Activated T-cell treated with anti-CD3 and anti-CD28 coated beads for 24 hours (primary cell): ENCODE measurements at places on chromosomes 11 and 22.

- no peak for DNase-seq
These were observed 21.6 kb downstream of the CYB5R2 start for GRCh38 chr11:7651700-7652099.

GRCh38 chr11:122742301-122743018 lies 86.9 kb downstream of the UBASH3B start:
- no peak for DNase-seq

- DNase-seq, result no peak
These were observed 656 bp downstream of the SRRD start for GRCh38 chr22:26484360-26484706.

DNA sequence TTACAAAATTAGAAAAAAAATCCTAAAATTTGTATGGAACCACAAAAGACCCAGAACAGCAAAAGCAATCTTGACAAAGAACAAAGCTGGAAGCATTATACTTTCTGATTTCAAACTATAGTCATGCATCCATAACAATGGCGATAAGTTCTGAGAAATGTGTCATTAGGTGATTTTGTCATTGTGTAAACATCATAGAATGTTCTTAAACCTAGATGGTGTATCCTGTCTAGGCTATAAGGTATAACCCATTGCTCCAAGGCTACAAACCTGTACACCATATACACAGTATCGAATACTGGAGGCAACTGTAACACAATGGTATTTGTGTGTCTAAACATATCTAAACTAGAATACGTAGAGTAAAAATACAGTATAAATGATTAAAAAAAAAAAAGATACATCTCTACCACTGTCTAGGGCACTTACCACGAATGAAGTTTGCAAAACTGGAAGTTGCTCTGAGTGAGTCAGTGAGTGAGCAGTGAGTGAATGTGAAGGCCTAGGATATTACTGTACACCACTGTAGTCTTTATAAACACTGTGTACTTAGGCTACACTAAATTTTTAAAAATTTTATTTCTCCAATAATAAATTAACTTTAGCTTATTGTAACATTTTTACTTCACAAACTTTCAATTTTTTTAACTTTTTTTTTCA lies 18.1 kb upstream of the SC5D start:
- no peak for DNase-seq

DNA sequence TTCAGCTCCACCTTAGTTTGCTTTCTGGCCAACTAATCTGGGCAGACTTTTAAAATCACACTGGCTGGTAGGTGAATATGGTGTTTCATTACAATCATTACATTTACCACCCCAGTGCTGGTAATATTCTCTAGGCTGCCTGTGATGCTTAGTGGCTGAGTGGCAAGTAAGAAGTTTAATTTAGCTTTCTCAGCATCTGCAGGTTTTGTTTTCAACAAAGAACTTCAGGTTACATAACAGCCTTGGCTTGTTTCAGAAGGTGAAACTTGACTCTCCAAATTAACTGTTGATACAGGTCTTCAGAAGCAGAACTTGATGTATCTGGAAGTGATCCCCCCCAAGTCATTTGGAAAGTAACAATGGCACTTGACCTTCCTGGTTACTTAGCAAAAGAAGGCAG lies 423.3 kb upstream of the CCDC90B start:
- no peak for DNase-seq

- DNase-seq, result no peak
These were observed 172.8 kb upstream of the B3GAT1 start for GRCh38 chr11:134584706-134585445.

- DNase-seq, result no peak
These were observed 49.6 kb downstream of the IGSF9B start for GRCh38 chr11:133907216-133907615.

GRCh38 chr11:59207988-59208451 lies 4.7 kb downstream of the MPEG1 start:
- peak; percentile 44 for DNase-seq

DNA sequence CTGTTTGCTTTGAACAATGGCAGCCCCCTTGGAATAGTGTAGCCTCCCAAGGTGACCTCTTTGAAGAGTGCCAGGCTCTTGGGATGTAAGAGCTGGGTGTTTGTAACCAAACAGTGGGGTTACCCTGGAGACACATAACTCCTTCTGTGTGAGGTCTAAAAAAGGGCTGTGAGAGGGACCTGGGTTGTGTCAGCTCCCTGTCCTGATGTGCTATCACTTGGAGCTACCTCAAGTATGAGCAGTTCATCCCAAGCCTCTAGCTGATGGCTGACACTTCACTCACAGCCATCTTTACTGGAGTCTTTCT lies 40.2 kb downstream of the TSPAN18 start:
- no peak for DNase-seq

GRCh38 chr11:82765466-82766034 lies 31.9 kb upstream of the FAM181B start:
- DNase-seq, result no peak

DNA sequence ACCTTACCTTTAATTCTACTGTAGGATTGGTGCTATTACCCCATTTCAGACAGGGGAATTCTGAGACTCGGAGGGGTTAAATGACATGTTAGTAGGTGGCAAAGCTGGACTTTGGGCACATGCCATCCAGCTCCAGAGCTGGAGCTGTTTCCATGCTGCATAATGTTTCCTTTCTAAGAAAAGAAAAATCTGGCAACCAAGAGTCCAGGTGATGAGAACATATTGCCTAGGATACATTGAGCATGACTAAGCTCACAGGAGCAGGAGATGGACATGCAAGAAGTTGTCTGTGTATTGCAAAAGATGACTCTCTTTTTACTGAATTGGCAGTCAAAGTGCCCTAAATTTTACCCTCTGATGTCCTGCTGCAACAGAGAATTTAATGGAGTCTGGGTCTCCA lies 150.8 kb upstream of the SYT13 start:
- no peak for DNase-seq

DNA sequence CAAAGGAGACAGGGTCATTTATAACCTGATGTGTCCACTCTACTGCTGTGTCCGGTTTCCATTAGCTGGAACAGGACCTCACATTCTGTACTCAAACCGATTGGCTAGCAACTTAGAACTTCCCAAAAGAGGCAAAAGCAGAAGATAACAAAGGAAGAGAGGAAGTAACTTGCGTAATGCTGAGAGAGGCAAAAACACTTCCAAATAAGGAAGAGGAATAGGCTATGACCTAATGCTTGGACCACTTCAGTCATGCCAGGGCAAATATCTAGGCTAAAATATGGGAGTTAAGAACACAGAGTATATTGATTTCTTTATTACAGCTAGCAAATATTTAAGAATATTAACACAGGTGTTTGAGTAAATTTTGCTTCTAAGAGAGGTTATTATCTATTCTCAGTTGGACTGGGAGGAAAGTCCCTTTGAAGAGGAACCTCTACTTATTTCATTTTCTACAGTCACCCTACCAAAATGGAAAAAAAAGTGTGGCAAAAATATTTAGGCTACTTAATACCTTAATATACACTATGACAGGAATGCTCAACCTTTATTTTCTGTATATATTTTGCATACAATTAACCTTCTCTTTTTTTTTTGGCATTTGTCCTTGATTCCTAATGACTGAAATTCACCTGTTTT lies 499.8 kb upstream of the CHORDC1 start:
- DNase-seq, result no peak

DNA sequence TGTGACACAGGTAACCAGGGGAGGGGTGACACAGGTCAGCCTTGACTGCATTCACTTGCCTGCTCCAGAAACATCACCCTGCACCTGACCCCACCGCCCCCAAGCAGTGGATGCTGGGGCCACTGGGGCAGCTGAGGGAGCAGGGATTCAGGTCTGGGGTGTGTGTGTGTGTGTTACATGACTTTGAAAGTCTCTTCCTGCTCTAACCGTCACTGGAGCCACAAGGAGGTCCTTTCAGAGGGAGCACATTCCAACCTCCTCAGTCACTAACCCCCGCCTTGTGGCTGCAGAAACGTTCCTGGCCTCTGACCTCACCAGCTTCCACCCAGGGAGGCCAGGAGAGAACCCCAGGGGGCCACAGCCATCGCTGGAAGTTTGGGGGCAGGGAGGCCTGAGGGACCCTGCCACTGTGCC lies 2.9 kb upstream of the FOSL1 start:
- DNase-seq, result no peak

- no peak for DNase-seq
These were observed 56.7 kb downstream of the CTSC start for GRCh38 chr11:88280673-88281316.

DNA sequence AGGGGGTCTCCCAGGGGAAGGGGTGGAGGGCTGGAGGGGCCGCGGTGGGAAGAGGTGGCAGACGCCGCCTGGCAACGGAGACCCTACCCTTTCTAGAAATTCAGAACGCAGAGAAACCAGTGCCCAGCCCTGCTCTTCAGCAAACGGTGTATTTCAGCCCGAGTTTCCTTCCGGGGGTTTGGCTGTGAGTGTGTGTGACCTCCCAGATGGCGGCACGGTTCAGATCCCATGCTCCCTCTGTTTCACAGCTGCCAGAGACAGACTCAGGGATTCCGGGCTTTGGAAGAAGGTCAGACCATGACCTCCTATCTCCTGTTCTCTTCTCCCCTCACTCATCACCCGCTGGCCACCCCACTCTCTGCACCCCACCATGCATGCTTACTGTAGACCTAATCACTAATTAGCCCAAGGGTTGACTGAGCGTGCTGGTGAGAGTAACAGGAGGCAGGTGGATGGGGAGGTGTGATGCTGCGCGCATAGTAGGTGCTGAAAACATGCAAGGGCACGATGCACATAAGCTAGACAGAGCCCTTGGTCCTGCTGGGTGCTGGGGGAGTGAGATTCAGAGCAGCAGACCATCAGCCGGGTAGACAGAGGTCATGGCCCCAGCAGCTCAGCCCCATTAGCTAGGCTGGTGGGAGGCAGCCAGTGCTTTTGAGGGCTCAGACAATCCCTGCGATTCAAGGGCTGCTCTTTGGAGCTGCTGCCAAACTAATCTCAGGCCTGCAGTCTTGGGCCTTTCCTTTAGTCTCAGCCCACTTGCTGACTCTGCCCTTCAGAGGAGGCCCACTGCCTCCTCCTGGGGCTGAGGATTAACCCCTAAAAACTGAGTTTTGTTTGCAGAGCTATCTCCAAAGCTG lies 256.5 kb upstream of the CADM1 start:
- no peak for DNase-seq

DNA sequence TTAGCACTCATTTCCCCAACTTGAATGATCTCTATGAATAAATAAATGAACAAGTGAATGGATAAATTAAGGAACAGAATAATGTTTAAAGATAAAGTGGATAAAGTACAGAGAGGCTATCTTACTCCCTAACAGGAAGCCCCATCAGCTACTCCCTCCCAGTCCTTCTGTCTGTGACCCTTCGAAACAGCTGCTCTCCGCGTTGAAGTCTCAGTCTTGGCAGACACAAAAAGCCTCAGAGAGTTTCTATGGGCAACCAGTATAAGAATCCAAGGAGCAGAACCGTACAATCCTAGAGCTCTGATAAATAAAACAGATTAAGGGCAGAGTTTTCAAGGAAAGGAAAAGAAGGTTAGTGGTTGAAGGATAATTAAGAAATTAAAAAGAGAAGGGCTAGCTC lies 35.0 kb downstream of the GUCY1A2 start:
- no peak for DNase-seq

DNA sequence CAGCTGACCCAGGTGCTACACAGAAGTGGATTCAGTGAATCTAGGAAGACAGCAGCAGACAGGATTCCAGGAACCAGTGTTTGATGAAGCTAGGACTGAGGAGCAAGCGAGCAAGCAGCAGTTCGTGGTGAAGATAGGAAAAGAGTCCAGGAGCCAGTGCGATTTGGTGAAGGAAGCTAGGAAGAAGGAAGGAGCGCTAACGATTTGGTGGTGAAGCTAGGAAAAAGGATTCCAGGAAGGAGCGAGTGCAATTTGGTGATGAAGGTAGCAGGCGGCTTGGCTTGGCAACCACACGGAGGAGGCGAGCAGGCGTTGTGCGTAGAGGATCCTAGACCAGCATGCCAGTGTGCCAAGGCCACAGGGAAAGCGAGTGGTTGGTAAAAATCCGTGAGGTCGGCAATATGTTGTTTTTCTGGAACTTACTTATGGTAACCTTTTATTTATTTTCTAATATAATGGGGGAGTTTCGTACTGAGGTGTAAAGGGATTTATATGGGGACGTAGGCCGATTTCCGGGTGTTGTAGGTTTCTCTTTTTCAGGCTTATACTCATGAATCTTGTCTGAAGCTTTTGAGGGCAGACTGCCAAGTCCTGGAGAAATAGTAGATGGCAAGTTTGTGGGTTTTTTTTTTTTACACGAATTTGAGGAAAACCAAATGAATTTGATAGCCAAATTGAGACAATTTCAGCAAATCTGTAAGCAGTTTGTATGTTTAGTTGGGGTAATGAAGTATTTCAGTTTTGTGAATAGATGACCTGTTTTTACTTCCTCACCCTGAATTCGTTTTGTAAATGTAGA lies 1.7 kb downstream of the MALAT1 start:
- no peak for DNase-seq
